ENCODE measurements at places on chromosomes 16 and 17.

DNA sequence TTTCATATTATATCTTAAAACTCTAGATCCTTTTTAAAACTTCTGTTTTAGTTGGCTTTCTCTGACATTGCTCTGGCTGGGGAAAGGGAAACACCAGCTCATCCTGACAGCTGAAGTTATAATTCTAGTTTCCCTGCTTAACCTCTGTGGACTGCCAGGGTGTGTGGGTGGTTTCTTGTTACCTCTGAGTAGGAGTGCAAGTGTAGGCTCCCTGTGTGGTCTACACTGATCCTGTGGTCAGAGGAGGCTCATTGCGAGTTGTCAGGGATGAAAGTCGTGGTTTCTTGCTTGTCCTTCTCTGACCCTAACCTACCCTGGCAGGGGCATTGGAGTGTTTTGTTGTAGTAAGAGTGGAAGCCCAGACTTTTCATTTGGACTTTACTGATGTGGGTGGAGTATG lies 221.0 kb downstream of the UTP18 start:
- DNase-seq = no peak

DNA sequence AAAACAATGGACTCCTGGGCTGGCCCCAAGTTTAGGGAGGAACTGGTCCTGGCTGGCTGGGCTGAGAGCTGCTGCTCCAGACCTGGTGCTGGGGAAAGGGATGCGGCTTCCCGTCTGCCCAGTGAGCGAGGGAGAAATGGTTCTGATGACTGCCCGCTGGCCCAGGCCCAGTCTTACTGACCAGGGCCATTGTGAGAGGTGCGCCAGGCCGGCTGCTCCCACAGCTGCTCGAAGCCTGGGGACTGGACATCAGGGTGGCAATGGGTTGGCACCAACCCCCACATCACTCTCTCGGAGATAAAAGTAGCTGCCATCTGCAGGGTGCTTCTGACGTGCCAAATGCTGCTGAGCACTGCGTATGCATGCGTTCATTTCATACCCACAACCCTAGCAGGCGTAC lies 53.2 kb downstream of the IRF8 start:
- DNase-seq = no peak

- no peak for DNase-seq
Observed at GRCh38 chr17:39107155-39107554, 44.3 kb downstream of the PLXDC1 start.

DNA sequence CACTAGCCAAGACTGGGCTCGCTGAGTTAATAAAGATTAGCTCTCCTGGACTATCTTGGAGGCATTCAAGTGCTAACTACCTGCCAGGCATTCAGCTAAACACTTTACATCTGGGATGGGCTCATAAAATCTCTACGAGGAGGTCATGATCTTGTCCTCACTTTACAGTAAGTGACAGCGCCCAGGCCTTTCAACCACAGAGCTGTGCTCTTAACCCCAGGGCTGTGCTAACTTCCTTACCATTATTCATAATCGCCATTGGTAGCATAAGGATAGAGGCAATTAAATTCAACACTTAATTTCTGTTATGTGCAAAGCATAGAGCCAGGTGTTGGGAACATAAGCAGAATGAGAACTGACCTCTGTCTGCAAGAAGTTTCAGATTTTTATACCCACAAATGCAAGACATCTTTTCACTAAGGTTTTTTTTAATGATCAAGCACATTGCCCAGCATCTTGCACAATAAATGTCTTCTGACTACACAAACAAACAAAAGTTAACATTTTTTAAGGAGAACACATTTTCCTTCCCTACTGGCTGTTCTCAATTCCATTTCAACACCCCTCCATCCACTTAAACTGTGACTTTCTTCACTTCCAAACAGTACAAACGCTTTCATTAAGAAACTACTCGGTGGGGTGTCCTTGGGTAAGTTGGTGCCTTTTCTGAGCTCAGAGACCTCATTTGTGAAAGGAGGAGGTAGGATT lies 172.3 kb downstream of the C16orf78 start:
- no peak for DNase-seq

- DNase-seq = peak; percentile 41
Observed at GRCh38 chr17:31558748-31559583, 167.5 kb downstream of the RAB11FIP4 start.

DNA sequence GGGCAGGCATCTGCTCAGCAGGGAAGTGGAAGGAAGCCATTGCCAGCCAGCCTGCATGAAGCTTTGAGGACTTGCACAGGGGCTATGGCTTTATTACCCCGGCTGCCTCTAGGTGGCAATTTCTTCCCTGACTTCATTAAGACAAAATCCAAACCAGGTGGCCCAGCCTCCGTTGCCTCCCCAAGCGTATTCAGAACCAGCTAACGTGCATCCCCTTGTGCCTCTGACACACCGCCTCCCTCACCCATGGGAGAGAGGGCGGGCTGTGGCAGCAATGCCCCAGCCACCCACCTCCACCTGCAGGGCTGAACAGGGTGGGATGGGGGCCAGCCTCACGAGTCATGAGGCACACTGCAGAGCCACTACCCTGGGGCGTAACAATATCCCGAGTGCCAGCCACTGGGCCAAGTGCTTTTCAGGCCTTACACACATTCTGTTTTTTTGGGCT lies 6.8 kb downstream of the KIFC3 start:
- peak; percentile 8 for DNase-seq

- DNase-seq = no peak
Observed at GRCh38 chr16:15811481-15812400, 45.1 kb downstream of the MYH11 start.

- no peak for DNase-seq
Observed at GRCh38 chr16:62256406-62256805, 220.2 kb upstream of the CDH8 start.

DNA sequence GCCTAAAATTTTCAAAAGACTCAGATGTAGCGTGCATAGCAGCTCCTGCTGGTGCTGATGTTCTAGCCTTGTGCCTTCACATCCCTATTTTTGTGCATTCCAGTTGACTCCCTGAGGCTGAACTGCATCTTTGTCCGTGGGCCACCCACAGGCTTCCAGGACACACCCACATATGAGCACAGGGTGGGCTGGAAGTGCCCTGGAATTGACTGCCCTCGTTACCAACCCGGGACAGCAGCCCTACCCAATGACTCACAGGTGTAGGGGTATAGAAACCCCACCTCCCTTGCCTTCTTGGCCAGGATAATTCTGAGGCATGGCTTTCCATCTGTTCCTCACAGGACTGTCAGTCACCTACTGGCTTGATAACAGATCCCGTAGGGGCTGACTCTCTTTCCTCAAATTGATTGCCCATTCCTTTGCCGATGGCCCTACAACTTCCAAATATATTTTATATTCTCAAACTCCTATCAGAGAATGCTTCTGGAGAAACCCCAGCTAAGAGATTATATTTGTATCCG lies 65.9 kb upstream of the CDH13 start:
- no peak for DNase-seq

GRCh38 chr17:14688134-14688533 lies 387.3 kb downstream of the HS3ST3B1 start:
- DNase-seq = no peak

- no peak for DNase-seq
Observed at GRCh38 chr17:17569691-17570090, 21.8 kb downstream of the PEMT start.

- no peak for DNase-seq
Observed at GRCh38 chr17:27965224-27965623, 72.1 kb upstream of the LYRM9 start.

DNA sequence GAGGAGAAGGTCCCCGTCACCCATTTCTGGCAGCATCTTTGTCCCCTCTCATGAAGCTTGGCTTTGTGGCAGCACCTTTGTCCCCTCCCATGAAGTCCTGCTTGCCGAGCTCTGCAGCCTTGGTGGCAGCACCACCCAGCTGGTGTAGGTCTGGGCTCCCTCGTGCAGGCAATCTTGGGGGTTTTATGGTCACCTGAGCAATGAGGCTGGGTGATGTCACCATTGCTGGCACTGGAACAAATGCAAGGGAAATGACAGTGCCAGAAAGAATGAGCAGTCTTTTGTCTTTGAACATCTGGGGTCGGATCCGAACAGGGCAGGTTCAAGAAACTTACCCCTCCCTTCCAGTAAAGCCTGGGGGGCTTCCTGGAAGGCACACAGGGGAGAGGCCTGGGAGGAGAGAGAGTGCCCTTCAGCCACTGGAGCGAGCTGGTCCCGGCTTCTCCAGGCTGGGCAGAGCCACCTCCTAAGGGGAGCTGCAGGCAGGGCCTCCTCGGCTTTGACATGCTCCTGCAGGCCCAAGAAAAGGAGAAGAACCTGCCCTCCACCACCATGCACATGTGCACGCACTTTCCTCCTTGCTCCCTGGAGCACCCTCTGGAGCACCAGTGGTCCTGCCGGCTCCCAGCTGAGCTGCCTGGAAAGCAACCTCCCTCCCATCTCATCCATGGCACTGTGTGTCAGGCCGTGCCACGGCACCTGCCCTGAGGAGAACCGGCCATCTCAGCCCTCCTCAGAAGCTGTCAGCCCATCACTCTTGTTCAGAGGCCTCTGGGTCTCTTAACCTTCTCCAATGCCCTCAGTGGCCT lies 16.0 kb downstream of the BTBD17 start:
- no peak for DNase-seq

GRCh38 chr17:511833-512251 lies 159.2 kb upstream of the RPH3AL start:
- DNase-seq = no peak

- DNase-seq = no peak
Observed at GRCh38 chr16:82713778-82714177, 87.0 kb downstream of the CDH13 start.

- no peak for DNase-seq
Observed at GRCh38 chr17:51730303-51731050, 428.0 kb downstream of the CA10 start.

GRCh38 chr17:49216953-49217650 lies 6.6 kb downstream of the ABI3 start:
- DNase-seq = no peak

DNA sequence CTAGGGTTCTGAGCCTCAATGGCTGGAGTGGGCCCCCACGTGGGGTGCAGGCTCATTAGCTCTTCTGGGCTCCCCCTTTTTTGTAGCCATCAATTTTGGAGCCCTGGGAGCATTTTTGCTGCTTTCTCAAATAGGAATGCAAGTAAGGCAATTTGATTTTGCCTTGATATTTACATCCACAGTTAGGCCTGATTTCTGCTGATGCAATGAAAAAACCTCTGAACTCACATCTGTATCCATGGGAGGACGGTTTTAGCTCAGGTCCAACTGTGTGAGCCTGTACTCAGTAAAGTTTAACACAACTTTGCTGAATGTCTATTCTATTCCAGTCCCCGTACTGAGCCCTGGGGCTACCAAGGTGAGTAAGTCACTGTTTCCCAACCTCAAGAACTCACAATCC lies 425.0 kb downstream of the HAPSTR1 start:
- DNase-seq = no peak

- DNase-seq = no peak
Observed at GRCh38 chr17:42832213-42832933, 824 bp upstream of the PSME3 start.

DNA sequence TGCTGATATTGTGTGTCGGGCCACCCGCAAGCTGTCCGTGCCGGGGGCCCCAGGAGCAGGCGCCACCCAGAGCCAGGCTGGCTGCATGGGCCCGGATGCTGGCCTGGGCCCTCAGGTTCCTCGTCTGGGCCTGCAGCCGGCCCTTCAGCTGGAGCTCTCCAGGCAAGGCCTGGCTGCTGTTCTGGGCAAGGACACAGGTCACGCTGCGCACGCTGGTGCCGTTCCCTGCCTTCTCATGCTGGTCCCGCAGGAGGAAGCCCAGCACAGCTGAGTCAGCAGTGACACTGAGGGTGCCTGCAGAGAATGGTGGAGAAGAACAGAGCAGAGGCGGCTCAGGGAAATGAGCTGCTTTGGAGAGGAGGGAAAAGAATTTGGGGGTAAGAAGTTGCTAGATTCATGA lies 79.9 kb downstream of the RMI2 start:
- DNase-seq = no peak

GRCh38 chr16:86427433-86427851 lies 82.9 kb upstream of the FOXF1 start:
- no peak for DNase-seq

DNA sequence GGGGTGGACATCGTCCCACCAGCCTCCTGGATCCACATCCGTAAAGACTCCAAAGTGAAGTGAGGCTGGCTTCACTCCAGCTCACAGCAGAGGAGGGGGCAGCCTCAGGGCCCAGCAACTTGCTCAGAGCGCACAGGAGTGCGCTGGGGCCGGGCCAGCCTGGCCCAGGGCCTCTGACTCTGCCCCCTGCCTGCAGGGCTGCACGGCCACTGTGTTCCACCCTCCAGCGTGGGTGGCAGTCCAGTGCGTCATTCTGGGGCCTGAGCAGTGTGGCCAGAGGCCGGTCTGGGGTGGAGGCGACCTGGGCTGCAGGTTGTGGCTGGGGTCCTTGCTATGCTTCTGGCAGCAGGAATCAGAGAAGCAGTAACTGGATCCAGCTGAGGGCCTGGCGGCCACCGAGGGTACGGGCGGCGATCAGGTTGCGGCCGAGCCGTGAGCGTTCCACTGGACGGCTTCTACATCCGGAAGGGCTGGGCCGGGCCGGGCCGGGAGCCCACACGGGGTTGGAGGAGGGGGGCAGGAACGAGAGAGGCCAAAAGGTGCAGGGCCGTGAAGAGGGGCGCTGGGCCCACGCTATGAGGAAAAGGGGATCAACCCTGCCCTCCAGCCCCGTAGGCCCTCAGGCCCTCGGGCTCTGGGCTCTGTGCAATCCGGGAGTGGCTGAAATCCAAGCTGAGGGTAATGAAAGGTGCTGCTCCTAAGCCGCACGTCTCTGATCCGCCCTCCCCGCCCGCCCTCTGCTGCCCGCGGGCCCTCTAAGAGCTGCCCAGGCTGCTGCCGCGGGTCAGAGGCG lies at the start of gene FSCN2:
Gene FSCN2 (plus strand): TSS at position 787 of the 793 bp plus-strand sequence. CDS start 155 bp downstream, outside the sequence.
- no peak for DNase-seq

DNA sequence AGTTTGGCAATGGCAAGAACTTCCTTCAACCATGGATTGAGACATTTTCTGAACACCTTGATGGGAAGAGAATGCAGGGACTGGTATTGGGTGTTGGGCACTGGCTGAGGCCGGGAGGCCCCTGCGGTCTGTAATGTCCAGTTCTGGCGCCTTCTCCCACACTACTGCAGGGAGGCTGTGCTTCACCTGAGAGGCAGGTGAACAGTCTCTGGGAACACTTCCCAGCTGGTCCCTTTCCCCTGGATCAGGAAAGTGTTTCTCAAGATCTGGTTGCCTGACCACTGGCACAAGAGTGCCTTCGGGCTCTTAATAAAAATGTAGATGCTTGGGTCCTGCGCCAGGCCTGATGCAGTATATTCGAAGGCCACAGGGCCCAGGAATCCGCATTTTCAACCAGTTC lies 28.5 kb upstream of the NAT9 start:
- no peak for DNase-seq

- no peak for DNase-seq
Observed at GRCh38 chr17:15124264-15124595, 140.9 kb downstream of the PMP22 start.
